ENCODE measurements at places on chromosomes 7 and 10. TPM values are rescaled to one million over a fixed set of nuclear protein-coding genes. Genes with fewer than 3 reads are reported as not detected.

The CLDN3 gene
- 9.9 TPM for total RNA-seq

The ASZ1 gene
- not detected for total RNA-seq

The ZFAND2A gene
- 16.1 TPM for total RNA-seq

The CHST15 gene
- 18.3 TPM for total RNA-seq

The LRMDA gene
- 6.3 TPM for total RNA-seq

The PIK3AP1 gene
- 9.8 TPM for total RNA-seq

The STEAP2 gene
- 15.5 TPM for total RNA-seq

The CALN1 gene
- total RNA-seq, result 1.3 TPM

The KAZALD1 gene
- total RNA-seq, result 20.5 TPM

The HOXA6 gene
- not detected for total RNA-seq

The AKR1C4 gene
- not detected for total RNA-seq

The RBAK gene
- 23.0 TPM for total RNA-seq

The ASB4 gene
- total RNA-seq, result 26.9 TPM

The HECW1 gene
- total RNA-seq, result 0.51 TPM

The GNB2 gene
- total RNA-seq, result 87.1 TPM

The IFIT3 gene
- 11.0 TPM for total RNA-seq

The MUC12 gene
- not detected for total RNA-seq

The KLLN gene
- 0.10 TPM for total RNA-seq

The STEAP4 gene
- 11.9 TPM for total RNA-seq

The C7orf57 gene
- total RNA-seq, result not detected

The SORCS1 gene
- 17.8 TPM for total RNA-seq

The CPN1 gene
- not detected for total RNA-seq

The CFAP46 gene
- 0.41 TPM for total RNA-seq

The TMEM254 gene
- total RNA-seq, result 7.3 TPM

The MYL10 gene
- total RNA-seq, result 20.9 TPM

The AOAH gene
- total RNA-seq, result 3.4 TPM

The NEUROG3 gene
- not detected for total RNA-seq

The ZNF804B gene
- total RNA-seq, result not detected

The TRIM8 gene
- total RNA-seq, result 82.2 TPM

The TEX36 gene
- not detected for total RNA-seq

The MACC1 gene
- total RNA-seq, result 6.9 TPM

Data from tongue (tissue), 3 donors.